ENCODE measurements at places on chromosomes 5 and 9.

DNA sequence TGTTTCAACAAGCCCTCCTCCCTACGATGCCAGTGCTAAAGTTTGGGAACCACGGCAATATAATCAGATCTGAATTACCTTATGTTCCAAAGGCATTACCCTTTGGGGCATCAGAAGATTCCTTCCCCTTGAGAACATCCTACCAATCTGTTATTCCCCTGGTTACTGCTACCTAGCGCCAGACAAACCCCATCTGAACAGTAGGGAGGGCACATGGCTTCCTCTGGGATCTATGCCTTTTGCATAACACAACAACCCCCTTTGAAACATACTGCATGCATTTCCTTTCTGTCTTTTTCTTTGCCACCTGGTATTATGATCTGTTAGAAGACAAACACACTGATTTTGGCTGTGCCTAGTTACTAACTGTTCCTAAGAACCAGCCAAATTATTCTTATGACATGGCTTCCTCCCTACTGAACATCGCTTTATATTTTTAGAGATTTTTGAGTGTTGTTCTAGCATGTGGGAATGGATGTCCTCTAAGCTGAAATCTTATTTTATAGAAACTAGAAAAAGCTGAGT is 103.9 kb upstream of the DAPK1 start:
- DNase-seq = no peak

DNA sequence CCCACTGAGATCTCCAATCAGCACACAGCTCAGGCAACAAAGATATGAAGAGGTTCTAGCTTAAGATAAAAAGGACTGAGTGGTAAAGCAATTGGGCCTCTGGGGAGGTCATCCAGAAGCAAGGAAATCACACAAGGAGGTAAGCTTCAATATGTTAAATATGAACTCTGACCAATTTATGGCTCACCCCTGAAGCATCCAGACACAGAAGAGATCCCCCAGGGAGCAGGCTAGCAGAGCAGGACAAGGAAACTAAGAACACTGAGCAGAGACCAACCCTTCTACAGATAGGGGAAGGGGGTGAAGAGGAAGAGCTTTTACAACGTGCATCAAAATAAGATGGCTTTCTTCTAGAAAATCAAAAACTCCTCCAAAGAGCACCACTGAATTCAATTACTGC is 616.2 kb downstream of the DNAH5 start:
- DNase-seq = no peak

- no peak for DNase-seq
These were observed 754 bp downstream of the VDAC1 start for GRCh38 chr5:134003817-134004625.

DNA sequence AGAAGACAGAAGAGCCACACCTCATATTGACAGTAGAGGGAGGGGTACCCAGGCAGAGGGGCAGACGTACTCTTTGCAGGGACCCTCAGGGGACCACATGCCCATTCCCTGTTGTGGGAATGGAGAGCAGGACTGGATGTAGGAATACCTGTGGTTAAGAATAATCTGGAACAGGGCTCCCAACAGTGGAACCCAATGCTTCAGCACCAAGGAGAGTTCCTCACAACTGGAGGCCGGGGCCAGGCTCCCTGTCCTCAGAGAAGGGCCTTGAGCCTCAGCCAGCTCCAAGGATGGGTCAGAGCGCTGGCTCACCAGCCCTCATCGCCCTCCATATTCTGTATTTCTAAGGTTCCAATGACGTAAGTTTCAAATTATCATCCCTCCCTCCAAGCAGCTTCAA is 7.4 kb upstream of the SHC3 start:
- no peak for DNase-seq

DNA sequence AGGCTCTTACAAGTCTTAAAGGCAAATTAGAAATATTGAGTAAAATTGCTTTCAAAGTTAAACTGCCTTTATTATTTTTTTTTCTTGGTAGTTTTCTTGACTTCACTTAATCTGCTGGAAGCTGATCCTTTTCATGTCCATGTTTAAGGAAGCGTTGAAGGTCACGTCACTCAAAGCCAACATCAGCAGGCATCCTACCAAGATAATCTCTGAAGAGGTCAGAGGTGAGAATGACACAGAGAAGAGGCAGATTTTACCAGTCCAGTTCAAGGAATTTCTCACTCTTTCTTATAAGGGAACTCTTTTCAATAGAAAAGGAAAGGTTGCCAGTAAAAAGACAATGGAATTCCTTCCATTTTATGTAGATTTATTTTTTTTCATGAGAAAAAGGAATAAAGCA is 259.8 kb downstream of the ANXA1 start:
- no peak for DNase-seq
